Astrocyte of the cerebellum (primary cell): ENCODE measurements at places on chromosomes 12 and 14.

DNA sequence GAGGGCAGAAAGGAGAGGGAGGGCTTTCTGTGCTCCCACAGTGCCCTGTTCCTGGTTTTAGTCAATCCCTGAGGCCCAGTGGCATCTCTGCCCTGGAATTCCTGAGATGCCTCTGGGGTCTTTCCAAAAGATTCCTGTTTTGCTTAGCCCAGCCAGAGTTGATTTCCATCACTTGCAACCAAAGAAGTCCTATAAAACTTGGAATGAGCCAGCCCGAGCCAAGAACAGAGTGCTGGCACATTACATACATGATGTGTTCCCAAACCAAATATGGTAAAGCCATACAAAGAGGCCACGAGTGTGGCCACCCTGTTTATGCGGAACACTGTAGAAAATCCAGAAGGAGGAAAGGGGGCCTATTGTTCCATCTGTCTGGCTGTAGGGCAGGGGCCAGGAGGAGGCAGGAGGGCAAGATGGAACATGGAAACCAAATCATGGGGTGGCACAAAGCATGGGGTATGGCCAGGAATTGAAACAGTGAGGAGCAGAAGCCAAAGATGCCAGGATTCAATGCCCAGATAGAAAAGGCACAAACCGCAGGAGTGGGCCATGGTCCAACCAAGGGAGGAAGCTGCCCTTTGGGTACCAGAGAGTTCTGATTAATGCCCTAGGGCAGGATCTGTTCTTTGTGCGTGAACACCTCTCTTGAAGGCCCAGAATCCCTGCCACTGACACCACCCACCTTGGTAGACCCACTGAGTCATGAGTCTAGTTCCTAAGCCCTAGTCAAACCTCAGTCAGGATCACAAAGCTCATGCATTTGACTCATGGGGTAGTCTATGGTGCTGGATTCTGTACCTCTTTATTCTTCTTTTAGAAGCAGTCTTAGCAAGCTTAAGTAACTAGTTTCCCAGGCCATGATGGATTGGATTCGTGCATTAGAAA is 75.2 kb downstream of the LRRC74A start:
- no peak for DNase-seq

DNA sequence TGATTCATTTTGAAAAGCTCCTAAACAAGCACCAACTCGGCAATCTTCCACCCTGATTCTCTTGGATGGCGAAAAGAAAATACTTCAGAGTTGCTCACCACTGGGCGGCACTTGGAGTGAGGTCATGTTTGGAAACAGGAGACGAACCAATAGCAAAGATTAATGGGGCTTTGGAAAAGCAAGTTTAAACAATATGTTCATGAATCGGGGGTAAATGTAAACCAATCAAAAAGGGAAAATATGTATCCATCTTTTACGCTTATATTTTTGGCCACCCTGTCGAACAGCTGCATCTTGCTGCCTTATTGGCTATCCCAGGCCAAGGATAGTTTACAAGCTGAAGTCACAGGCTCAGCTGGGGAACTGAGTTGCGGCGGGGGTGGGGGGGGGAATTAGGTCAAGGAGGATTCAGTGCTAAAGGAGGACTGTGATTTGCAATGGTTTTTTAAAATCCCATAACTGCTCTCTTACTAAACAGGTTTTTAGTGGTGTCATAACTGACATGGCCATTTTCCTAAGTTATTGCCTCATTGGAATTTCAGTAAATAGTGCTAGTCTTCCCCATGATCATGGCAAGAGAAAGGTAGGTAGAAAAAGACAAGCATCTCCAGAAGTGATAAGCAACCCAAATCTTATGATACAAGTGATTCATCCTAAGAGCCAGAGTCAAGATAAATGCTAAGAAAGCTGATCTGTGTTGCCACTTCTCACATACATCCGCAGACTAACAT is 210.6 kb downstream of the PHLDA1 start:
- DNase-seq, result peak; percentile 91

- no peak for DNase-seq
These were observed 23.5 kb upstream of the PTPRB start for GRCh38 chr12:70660620-70661219.

GRCh38 chr12:70619471-70620152 is 17.6 kb downstream of the PTPRB start:
- DNase-seq, result no peak

- no peak for DNase-seq
These were observed 100.4 kb downstream of the RFLNA start for GRCh38 chr12:124395284-124395752.

DNA sequence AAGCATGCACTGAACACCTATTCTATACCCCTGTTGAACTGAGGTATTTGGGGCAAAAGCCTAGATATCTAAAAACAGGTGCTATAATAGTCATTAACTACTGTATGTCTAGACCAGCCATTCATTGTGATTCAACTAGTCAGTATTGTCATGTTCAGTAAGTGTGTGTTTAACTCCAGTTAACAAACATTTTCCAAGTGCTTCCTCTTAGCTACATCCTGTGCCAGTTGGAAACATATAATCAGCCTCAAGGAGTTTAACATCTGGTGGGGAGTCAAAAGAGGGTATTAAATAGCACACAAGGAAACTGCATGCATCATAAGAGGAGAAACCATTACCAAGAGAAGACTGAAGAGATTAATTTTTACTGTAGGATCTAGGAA is 20.4 kb downstream of the TMTC1 start:
- no peak for DNase-seq

GRCh38 chr12:12032260-12032791 is 38.4 kb upstream of the BCL2L14 start:
- DNase-seq, result no peak

DNA sequence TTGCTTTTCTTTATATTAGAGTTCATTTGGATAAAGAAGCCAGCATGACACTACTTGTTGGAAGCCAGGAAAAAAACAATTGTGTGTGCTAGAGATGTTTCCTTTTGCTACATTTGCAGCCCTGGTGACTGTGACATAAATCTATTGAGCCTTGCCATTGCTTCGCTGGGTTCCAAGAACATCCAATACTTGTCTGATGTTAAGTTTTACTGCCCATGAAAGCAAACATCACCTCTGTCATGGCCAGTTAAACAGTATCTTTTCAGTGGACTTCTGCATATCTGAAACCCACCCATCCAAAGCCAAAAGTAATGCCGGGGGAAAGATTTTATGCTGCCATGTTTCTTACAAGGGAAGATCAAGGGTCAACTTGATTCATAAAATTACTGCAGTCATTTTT is 184.0 kb downstream of the MSRB3 start:
- DNase-seq, result no peak

DNA sequence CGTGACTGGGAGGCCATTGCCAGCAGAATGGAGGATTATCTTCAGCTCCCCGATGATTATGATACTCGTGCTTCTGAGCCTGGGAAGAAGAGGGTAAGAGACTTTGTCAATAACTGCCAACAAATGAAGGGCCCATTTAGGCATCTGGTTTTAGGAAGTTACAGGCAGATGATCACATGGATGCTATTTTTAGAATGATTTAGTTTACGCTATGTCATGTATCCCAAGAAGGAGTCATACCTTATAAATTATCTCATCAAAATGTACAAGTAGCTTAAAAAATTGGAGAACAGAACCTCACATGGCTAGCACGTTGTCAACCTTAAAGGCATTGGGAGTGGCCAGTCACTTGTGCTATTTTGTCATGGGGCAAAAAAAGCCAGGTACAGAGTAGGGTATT is 46.7 kb downstream of the PROX2 start:
- no peak for DNase-seq

DNA sequence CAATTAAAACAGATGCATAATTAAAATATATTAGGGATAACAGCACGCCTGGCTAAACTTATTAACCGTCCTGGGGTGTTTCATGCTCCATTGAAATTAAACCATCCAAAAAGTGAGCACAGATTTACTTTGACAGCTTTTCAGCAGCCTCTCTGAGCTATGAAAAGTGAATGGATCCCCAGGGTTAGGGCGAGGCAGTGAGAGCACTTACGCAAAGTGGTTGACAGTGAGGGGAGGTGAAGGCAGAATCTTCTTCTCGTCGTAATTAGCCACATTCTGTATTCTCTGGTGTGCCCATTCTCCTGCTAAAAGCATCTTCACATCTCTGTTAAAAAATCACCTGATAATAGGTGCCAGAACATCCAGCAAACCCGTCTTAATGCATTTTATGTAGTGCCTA is 1.9 kb downstream of the TMTC2 start:
- no peak for DNase-seq

DNA sequence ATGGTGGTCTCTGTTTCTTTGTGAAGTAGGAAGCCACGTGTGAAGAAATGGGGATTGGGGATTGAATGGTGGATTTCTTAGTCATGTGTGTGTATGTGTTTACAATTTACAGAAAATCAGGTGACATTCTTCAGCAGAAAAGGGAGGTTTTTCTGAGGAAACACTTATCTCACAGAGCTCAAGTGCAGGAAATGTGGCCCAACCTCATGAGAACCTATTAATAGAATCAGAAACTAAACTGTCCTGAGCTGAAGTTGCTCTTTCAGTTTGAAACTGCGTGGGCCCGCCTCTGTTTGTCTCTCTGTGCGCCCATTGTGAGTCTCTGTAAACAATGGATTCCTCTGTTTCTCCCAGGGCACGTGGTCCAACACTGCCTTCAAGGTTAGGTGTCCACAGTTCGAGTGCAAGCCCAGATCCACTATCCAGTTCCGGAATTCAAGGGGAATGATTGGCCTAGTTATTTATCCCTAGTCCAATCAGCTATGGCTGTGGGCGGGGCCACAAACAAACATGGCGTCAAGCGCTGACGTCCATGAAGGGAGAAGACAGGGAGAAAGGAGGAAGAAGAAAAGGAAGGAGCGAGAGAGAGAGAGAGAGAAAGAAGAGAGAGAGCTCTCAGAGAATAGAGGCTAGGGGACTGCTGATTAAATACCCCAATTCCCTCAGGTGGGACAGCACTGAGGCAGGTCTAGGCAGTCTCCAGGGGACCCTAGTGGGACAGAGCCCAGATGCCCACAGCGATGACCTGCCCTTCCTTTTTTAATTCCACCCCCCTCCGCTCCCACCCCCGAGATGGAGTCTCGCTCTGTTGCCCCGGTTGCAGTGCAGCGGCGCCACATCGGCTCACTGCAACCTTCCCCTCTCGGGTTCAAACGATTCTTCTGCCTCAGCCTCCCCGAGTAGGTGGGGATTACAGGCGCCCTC is 31.4 kb upstream of the C12orf76 start:
- DNase-seq, result no peak

DNA sequence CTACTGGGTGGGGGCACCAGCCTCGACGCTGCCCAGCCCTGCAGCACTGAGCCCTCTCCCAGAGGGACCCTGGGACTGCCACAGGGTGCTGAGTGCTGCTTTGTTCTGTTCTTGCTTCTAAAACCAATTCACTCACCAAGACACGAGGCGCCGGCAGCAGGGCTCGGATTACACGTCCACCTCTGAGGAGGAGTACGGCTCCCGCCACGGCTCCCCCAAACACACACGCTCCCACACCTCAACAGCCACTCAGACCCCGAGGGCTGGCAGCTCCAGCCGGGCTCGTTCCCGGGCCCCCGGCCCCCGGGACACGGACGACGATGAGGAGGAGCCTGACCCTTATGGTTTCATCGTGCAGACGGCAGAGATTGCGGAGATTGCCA is 24.3 kb downstream of the CEP170B start:
- no peak for DNase-seq

DNA sequence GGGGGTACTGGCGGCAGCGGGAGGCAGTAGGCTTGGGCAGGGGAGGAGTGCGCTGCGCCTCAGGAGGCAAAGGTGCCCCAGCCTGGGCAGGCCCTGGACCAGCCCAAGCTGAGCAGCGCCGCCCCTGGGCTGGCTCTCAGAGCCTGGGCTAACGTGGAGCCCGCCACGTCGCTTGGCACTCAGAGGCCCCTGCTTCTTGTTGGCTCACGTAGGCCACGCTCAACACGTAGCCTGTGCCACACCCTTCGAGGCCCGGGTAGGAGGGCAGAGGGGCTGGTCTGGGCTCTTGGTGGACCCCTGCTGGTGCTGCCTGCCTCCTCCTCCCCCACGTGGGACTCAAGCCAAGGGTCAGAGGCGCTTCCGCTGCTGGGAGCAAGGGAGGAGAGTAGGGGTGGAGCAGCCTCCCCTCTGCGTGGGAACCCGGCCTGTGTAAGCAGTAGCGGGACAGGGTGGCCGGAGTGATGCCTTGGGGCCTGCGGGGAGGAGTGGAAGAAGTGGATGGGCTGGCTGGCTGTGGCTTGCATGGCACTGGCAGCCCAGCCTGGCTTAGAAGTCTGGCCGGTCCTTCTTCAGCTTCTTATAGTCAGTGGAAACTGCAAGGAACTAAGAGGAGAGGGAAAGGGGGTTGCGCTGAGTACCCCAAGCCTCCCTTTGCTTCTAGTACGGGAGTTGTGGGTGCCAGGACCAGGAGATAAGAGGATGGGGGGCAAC is 5.7 kb downstream of the SHMT2 start:
- no peak for DNase-seq

GRCh38 chr12:113086249-113087164 is 30.0 kb downstream of the DTX1 start:
- no peak for DNase-seq

DNA sequence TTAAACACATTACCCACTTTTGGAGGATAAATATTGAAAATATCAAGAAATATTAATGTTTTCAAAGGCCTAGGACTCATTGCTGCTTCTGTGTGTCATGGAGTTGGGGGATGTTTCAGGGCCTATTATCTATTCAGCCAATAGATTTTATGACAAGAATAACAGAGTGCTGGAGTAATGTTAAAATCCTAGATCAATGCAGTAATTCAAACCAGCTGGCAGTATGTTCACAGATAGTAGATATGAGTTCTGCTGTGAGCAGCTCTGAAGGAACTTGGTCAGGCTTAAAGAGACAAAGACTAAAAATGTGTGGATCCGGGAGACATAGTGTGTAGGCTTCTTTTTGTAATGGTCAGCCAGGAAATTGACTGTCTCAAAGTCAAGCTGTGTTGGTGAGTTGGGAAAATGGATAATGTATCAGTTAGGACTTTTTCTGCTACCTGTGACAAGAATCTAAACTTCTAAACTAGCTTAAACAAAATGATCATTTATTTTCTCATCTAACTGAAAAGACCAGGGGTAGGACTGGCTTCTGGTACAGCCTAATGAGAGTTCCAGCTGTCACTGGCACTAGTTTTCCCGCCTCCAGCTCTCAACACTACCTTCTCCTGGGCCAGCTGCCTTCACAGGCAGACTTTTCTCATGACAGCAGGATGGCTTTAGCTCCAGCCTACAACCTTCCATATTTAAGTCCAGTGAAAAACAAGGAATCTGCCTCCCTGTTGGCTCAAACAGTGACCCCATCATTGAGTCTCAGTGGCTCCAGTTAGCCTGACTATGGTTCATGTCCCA is 16.3 kb upstream of the POLR3B start:
- DNase-seq, result no peak

DNA sequence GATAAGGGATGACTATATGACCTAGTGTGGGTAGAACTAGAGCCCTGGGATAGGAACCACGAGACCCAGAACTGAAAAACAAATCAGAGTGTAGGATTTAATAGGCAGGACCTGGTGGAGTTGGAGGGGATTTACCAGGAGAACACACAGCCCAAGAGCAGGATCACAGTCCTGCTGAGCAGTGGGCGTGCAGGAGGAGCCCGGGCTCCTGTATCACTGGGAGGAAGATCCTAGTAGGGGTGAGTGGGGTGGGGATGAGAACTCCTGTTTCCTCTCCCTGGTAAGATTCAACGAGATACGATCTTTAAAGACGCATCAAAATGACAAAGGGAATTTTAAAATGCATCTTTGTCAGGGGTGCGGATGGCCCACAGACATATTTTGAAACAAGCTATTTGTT is 220.1 kb downstream of the GALC start:
- no peak for DNase-seq

GRCh38 chr12:25320123-25321006 is 69.6 kb upstream of the KRAS start:
- peak; percentile 53 for DNase-seq
